ENCODE measurements at places on chromosomes 5 and 9.

DNA sequence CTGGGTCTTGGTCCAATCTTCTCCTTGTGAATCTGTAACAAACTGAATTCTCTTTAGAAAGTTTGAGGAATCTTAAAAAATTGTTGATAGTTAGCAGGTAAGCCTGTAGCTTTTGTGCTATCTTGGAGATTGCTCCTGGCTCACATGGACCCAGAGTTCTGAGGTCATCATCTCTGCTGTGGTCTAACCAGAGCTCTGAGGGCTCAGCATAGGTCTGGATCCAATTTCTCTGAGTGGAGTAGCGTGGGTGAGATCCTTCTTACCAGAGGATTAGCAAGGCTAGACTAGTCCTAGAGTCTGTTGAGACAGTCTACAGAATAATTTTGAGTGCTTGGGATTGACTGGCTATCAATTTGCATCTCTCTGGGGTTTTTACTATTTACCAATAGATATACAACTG is 60.5 kb upstream of the IL6ST start:
- no peak for DNase-seq

DNA sequence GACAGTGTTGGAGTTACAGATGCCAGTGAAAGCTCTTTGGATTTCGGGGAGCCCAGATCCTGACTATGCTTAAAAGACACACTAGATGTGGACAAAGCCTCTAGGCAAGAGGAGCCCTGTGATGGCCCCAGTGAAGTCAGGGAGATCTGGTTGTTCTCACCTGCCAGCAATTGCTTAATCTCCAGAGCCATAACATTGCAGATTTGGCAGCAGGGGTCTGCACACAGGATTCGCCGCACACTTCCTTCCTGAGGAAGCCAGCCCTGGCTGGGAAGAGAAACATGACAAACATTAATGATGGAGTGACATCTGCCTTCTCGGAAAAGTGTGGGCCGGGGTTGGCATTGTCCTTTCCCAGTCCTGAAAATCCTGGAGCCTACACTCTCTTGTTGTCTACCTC is 65.2 kb upstream of the PHF24 start:
- DNase-seq: no peak

DNA sequence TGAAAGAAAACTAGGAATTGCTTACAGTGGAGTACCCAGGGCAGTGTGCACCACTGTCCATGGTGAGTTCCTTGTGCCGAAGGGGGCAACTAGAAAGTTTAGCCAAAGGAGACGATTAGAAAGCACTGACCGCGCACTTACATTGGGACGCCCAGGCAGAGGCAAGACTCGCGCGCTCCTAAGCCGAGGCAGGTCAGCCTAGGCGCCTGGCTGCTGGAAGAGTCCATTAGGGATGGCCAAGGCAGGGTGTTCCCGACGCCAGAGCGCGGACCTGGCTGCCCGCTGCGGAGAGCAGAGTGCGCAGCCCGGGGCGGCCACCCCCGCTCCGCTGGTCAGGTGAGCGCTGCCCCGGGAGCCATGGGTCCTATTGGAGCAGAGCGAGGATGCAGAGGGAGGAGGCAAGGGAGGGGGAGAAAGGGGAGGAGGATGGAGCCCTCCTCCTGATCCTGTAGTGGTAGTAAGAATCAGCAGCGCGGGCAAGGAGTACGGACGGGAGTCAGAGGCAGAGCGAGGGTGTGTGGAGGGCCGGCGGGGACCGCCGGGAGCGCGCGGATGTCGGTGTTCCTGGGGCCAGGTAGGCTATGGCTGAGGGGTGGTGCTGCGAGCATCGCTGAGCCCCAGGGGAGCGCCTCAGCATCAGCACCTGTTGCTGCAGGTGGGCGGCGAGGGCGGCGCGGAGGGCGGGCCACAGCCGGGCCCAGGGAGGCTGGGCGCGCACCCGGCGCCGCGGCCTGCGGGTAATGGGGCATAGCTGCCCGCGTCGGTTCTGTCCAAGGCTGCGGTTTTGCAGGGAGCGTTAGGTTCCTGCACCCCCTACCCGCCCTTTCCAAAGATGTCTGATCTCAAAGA is at the start of gene ADGRV1:
TSS of gene ADGRV1 (plus strand) at position 454 of the 849 bp plus-strand sequence. CDS start at position 553, 99 bp downstream.
- no peak for DNase-seq

DNA sequence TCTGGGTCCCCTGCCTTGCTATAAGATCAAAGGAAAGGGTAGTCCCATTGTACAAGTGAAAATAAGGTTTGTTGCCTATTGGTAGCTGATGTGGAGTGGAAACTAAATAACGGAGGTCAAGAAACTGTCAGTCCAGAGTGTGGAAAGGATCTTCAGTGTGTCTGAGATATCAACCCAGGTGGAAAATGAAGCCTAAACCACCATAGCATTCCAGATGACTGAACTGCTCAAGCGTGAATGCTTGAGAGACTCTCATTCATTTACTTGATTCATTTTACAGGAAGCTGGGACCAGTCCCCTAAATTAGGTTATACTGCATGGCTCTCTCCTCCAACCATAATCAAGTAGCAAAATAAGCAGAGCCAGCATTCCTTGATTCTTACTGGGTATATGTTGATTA is 116.0 kb upstream of the SLC28A3 start:
- no peak for DNase-seq
